ENCODE measurements at places on chromosomes 4 and X.

DNA sequence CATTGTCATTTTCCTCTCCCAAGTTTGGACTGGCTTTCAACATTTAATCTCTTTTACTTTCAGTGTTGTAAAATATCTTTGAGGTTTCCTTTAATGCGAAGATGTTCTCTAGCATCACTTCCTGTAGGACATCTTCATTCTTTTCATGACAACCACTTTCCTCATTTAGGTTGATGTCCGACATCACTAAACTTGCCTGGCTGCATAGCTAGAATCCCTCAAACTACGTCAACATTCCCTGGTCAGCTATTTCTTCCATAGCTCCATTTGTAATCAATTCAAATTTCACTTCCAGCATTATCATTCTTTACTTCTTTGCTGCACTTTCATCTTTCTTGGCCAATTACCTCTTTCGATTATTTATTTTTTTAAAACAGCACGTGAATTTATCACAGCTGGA, 198.6 kb upstream of the EMCN start:
- no peak for DNase-seq

DNA sequence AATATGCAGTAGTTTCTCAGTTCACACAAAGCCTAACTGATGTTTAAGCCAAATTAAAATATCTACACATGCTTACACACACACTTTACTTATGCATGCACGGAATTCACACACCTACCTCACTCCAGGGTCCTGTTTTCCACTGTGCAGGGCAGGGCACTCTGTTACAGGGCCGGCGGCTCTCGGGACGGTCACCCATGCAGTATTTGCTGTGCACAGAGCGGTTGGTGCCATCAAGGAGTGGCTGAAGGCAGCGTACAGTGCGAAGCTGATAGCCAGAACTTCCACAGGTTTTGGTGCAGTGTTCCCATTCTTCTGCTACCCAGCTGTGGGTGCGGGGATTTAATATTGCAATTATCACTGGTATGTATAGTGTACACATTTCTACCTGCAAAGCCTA, 258.9 kb downstream of the NPFFR2 start:
- DNase-seq: no peak

DNA sequence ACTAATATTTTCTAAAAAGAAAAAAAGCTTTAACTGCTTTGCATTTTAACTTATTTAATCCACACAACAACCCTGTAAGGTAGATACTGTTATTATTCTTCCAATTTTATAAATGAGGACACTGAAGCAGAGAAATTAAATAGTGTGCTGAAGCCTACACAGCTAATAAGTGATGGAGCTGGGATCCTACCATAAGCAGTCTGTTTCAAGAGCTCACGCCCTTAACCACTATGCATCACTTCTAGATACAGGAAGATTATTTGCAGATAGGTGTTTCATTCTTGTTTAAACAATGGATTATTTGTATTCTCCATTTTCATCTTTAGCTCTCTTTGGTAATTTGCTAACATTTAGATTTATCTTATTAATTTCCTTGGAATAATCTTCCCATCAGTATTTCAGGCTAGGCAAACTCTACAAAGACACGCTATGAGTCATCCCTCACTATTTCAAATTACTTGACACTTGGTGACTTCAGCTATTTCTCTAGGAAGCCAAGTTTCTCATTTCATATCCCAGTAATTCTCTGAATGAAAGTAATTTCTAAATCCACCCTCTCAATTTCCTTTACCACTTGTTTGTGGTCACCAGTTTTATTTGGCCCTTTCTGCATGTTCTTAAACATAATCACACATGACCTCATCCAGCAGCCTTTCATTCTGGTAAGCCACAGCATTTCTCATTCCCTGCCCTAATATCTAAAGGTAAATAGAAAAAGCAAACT, 67.3 kb downstream of the ASB9 start:
- no peak for DNase-seq

GRCh38 chr4:74548561-74548960, 103.6 kb downstream of the AREG start:
- DNase-seq: no peak
